ENCODE measurements at places on chromosomes 2 and 18. TPM values are rescaled to one million over a fixed set of nuclear protein-coding genes. Genes with fewer than 3 reads are reported as not detected.

The TGFA gene
- total RNA-seq: 2.2 TPM

The RGPD4 gene
- not detected for total RNA-seq

The ELOA2 gene
- total RNA-seq: not detected

The CFAP65 gene
- not detected for total RNA-seq

The SPIRE1 gene
- 39.8 TPM for total RNA-seq
